ENCODE measurements at places on chromosomes 11 and 22.

DNA sequence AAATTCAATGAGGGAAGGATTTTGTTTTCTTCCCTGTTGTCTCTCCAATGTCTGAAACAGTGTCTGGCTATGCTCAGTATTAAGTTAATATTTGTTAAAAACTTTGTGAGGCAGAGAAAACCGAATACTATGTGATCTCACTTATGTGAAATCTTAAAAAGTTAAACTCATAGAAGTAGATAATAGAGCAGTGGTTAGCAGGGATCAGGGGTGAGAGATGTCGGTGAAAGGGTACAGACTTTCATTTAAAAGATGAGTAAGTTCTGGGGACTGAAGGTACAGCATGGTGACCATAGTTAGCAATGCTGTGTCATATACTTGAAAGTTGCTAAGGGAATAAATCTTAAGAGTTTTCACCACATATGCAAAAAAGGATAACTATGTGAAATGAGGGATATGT, 244.6 kb downstream of the AASDHPPT start:
- no peak for DNase-seq

GRCh38 chr11:126173257-126173656, 38.2 kb downstream of the RPUSD4 start:
- no peak for DNase-seq

GRCh38 chr11:63993100-63993499, 6.9 kb downstream of the OTUB1 start:
- DNase-seq: no peak

- peak; percentile 47 for DNase-seq
Observed at GRCh38 chr11:100932474-100933100, 197.0 kb downstream of the PGR start.

DNA sequence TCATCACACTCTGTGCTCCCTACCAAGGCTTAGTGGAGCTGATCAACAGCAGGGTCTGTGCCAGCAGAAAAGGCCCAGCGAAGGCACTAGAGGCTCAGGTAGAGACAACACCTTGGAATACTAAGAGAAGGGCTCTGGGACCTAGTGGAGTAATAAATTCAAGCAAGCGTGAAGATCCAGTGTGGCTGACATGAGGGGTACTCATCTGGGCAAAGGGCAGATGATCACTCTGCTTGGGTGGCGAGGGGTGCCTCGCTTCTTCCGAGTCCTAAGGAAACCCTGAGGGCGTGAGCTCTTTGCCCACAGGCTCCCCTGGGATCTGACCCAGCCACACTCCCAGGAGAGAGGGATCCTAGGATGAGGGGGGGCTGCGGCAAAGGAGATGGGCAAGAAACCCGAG, 3.5 kb upstream of the TPBGL start:
- no peak for DNase-seq

DNA sequence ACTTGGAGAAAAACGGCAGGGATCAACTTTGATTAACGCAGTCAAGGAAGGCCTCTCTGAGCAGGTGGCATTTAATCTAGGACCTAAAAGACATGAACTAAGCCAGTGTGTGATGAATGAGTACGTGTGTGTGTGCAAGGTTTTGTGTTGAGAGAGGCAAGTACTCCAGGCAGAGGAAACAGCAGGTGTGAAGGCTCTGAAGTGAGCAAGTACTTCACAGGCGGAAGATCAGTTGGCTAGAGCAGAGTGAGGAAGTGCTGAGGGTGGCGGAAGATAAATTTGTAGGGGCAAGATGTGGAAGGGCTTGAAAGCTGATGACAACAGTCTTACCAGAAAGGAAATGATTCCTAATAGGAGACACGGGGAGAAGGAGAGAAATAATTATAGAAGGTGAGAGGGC, 6.8 kb downstream of the APIP start:
- DNase-seq: no peak

DNA sequence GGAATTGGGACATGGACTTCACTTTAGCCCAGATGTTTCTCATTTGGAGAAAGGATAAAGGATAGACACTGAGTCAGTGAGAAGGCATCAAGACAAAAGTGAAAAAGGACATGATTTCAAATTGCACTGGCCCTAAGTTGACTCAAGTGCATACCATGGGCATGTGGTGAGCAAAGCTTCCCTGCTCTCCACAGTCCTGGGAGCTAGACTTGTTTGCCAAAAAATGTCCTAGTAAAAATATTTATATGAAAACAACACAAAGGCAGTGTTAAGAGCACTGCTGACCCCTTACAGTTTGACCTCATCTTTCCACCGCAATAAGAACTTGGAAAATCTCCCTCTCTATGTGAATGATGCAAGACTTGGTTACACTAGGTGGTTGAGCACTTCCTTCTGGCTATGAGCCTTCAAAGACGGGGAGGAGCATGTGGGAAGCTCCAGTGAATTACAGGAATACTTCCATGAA, 46.5 kb upstream of the FIBIN start:
- DNase-seq: no peak

- DNase-seq: no peak
Observed at GRCh38 chr11:46333394-46333947, 13.8 kb upstream of the DGKZ start.

- no peak for DNase-seq
Observed at GRCh38 chr11:22602504-22602903, 23.1 kb downstream of the FANCF start.

- DNase-seq: no peak
Observed at GRCh38 chr11:11865449-11865848, 23.7 kb downstream of the USP47 start.

DNA sequence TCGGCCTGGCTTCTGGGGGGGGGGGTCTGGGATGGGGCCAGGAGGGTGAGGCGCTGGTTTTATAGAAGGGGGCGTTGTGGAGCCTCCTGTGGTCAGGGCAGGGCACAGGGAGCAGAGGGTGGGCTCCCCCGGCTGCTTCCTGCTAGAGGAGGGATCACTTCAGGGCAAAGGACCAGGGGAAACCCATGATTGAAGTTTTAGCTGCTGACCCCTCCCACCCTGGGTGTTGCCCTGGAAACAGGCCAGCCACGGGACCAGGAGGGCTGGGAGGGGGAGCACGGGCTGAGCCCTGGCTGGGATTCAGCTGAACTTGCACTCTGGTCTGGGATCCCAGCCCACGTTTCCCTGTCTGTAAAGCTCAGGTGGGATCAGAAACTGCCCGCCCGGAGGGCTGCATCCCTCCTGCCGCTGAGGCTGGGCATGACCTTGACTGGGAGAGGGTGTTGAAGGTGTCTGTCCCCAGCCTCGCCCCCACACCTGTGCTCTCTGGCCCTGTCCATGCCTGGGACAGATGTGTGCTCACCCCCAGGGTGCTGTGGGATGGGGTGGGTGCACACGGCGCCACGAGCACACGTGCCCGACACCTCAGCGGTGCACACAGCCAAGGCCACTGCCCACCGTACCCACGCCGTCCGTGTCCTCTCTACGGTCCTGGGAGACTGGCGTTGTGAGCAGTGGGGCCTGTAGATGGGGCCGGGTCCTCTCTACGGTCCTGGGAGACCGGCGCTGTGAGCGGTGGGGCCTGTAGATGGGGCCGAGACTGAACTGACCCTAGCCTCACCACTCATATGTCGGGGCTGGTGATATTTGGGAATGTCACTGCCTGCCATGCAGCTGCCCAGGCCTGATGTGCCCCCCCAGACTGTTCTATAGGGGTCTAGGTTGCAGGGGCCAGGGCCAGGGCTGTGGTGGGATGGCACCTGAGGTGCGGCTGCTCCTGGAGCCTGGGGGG, 2.3 kb downstream of the TSPAN4 start:
- peak; percentile 94 for DNase-seq

- peak; percentile 9 for DNase-seq
Observed at GRCh38 chr11:13091373-13091772, 82.3 kb downstream of the RASSF10 start.

DNA sequence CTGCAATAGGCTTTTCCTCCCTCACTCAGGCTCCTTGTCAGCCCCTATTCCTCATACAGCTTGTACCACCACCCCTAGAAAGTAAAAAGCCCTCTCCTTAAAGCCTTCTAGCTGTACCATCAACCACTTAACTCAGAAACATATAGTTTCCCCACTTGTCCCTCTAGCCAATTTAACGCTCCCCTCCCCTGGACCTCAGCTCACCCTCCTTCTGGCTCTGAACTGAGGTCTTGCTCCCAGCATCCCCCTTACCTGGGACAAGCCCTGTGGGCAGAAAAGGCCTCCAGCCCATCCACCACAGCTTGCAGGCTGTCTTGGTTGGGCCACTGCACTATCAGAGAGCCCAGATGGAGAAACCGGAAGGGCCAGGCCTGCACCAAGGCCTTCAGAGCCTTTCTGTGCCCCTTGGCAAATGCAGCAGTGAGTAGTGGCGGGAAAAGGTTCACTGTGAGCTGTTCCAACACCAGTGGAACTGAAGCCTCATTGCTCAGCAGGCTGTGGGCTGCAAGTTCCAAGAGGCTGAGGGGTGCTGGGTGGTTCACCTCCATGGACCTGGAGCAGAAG, 12.4 kb upstream of the TOP3B start:
- DNase-seq: no peak

DNA sequence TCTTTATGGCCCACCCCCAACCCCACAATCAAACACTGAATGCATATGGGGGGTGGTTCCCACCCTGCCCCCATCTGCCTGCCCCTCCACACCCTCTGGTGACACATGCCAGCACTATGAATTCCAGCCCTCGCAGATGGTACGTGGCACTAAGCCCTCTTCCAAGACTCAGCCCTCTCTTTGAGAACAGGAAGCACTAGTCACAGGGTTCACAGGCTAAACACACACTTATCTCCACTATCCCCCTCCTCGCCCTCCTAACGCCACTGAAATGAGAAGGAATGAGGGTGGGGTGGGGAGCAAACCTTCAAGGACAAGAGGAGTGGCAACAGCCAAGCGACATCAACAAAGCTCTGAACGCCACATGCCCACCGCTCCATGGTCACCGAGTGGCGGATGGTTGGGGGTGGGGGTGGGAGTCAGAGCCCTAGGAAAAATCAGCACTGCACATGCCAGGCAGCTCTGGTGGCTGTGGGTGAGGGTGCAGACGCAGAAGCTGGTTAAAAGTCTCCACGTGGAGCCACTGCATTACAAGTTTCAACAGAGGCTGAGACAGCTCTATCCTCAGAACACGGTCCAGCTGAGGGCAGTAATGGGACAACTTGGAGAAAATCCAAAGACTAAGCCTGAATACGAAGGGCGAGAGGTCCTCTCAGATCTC, 33.6 kb downstream of the TMEM184B start:
- DNase-seq: peak; percentile 65

GRCh38 chr11:10659339-10660216, 34.0 kb downstream of the IRAG1 start:
- peak; percentile 80 for DNase-seq

DNA sequence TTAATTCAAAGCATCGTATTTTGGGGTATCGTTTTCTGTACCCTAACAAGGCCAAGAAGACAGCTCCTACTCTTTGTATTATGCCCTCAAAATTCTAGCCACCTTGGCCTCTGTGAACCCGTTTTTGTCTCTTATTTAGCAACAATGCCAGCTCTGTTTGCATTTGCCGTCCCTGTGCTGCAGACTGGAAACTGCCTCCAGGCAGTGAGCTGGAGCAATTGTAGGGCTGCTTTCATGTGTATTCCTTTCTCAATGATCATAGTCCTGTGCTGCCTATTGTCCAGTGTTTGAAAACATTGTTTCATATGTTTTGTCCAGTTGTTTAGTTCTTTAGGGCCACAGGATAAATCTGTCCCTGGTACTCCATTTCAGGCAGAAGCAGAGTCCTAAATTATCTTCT, 19.9 kb upstream of the BACE1-AS start:
- no peak for DNase-seq

GRCh38 chr11:130782361-130783222, 133.7 kb downstream of the SNX19 start:
- DNase-seq: peak; percentile 34

Measured in Caki2 (cell line).